ENCODE measurements at places on chromosomes 4 and X.

DNA sequence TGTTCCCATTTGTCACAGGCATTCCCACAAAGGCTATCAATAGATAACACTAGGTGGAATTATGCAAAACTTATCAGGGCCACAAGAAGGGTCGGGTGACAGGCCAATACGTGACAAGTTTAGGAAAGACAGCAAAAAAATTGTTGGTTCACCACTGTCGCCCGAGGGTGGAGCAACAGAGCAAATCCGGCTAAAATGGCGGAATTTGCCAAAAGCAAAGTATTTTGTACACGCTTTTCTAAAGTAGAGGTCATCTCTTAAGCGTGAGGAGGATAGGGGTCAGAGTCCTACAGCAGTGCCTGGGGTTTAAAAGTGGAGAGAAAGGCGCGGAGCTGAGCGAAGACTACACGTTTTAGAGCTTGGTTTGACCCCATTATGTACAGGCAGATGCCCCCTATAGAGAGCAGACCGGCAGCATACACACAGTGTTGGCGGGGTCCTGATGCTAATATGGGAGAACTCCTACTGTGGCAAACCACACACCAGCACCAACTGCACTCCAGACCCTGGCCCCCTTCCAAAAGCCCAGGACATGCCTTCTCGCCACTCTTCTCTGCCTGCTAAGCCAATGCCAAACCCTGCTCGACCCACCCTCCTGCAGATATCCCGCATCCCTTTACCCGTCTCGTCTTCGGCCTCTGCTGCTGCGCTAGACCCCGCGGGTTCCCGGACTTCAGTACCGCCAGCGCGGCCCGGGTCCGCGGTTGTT, 733 bp downstream of the CCNA2 start:
- DNase-seq: peak; percentile 7

DNA sequence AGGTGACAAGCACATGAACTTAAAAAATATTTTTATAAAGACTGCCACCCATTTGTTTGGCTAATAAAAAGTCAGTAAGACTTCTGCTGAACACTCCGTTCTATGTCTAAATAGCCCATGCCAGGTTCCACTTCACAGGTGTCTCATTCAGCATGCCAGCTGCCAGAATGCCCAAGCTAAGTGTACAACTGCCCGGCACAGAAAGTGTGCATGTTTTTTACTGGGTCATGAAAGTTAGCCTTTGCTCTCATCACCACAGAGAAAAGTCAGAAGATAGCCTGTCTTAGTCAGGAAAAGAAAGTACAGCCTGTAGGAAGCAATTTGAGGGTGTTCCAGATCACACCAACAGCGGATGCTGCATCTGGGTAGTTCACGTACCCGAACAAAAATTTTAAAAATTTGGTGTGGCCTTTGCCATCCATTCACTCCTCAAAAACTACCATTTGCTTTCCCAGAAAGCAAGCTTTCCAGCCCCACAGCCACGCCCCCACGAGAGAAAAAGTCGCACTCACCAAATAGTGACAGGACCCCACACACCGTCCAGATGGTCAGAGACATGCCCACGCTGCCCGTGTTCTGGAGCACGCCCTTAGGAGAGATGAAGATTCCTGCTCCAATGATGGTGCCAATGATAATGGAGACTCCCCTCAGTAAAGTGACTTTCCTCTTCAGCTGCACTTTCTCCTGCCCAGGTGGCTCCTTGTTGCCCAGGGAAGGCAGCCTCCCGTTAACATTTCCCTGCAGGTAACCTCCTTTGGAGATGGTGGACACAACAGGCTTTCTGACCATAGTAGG, 671 bp downstream of the SLC7A11 start:
- no peak for DNase-seq

- DNase-seq: no peak
Observed at GRCh38 chr4:169225812-169226211, 44.9 kb downstream of the SH3RF1 start.

DNA sequence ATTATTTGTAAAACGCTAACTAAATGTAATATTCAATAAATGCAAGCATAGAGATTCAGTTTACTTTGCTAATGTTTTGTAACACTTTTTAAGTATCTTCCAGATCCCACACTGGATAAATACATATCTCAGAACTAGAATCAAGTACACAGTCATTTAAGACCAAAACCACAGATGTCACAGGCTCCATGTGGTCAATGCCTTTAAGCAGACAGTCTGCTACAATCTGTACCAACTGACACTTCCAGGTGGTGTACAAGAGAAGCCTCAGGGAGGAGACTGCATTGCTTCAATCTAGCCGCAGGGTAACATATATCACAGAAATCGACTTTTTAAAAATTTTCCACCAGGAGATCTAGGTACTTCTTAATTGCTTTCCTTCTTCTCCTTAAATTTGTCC, 229.6 kb upstream of the DIAPH2 start:
- DNase-seq: no peak

DNA sequence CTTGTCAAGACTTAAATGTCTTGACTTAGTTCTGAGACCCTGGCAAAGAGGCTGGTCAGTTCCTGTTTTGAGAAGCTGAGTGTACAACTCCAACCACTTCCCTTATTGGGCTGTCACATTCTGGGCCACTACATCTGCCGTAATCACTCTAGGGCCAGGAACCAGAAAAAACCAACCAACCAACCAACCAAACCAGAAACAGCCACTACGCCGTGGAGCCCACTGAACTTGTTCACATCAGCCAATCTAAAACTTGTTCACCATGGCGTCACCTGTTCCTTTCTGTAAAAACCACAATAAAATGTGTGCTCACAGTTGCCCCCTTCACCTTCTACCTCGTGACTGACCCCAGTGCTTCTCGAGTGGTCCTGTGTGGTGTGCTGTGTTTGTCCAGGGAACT, 107.3 kb downstream of the JADE1 start:
- no peak for DNase-seq

GRCh38 chr4:53137468-53137867, 228.4 kb downstream of the SCFD2 start:
- no peak for DNase-seq

DNA sequence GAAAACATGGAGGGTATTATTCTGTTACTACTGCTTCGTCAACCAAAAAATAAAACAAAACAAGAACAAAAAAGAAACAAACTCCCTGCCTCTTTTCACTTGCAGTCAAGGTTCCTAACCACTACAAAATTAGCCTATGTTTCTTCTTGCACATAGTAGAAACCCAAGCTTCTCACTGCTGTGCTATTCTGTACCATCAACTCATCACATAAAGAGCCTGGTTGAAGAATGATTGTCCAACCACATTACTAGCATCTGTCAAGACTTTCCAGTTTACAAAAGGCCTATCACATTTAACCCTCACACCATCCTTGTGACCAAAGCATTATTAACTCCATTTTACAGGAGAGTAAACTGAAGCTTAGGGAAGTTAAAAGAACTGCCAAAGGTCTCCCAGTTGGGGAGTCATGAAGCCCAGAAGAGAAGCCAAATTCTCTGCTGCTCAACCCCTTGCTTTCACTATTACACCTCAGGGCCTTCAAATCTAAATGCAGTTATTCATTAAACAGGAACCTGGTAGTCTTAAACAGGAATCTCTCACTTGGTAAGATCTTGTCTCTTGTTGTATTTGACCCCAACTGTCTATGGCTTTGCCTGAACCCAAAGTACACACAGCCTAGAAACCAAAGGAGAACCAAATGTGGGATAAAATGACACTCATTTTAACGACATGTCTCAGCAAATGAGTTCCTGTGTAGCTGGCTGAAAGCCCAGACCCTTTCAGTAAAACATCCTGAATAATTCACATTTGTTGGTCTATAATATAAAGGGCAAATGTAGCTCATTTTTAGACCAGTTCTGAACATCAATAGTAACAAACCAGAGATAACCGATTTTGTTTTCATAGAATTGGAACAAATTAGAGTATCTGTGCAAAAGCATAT, 8.6 kb downstream of the F9 start:
- no peak for DNase-seq

DNA sequence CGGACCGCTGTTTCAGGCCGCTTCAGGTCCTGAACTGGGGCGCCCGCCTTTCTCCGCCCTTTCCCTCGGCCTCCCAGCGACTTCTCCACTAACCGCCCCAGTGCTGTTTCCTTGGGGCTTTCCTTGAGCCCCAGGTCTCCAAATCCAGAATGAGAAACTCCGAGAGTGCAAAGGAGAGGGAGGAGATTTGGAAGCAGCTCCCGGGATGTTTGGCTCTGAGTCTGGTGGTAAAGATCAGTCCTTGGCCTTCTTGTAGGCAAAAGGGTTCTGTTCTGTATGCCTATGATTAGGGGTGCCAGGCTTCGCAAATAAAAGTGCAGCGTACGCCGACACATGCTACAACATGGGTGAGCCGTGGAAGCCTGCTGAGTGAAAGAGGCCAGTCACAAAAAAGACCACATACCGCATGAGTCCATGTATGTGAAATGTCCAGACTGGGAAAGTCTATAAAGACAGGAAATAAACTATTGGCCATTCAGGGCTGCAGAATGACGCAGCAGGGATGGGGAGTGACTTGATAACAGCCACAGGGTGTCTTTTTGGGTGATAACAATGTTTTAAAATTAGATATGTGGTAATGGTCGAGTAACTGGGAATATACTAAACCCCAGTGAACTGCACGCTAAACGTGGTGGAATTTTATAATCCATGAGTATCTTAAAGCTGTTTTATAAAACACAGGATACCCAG, 99.8 kb downstream of the TRAPPC11 start:
- DNase-seq: no peak

- DNase-seq: no peak
Observed at GRCh38 chr4:137495578-137495977, 36.7 kb downstream of the PCDH18 start.

DNA sequence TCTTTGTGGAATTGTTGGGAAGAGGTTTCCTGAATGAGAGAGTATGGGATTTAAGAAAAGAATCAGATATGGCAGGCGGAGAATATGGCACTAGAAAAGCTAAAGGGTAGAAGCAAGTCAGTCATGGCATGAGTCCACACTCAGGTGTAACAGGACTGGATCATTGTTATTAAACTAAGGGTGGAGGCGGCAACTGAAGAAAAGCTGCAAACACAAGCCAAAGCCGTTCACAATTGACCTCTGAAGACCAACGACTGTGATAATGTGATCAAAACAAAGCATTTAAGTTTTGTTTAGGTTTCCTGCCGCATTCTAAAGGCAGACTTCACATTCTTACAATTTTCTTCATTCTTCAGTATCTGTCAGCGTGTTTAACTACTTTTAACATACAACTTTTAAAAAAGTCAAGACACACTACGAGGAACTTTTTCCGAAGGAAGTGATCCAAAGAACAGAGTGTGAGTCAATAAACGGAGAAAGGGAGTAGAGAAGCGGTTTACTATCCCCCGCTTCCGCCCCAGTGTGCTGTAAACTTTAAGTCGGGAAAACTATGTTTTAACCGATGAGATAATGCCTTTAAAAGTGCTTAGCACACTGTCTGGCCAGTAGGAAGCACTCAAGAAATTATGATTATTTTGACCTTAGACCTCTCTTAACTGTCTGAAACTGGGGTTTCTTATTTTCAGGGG, 909 bp upstream of the SLAIN2 start:
- no peak for DNase-seq

DNA sequence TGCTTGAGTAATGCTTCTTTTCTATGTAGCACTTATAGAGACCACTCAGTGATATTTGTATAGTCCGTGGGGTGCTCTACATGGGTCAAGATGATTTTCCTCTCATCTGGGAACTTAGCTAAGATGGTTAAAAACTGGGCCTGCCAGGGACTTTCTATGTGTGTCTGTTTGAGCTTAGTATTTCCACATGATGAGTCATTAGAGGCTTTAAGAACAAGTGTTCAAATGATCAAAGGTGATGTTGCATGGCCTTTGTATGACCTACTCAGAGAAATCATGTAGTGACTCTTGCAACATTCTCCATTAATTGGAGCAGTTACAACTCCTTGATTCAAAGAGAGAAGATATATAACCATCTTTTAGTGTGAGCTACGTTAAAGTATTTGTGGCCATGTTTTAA, 1480.5 kb upstream of the IGFBP7 start:
- DNase-seq: no peak

DNA sequence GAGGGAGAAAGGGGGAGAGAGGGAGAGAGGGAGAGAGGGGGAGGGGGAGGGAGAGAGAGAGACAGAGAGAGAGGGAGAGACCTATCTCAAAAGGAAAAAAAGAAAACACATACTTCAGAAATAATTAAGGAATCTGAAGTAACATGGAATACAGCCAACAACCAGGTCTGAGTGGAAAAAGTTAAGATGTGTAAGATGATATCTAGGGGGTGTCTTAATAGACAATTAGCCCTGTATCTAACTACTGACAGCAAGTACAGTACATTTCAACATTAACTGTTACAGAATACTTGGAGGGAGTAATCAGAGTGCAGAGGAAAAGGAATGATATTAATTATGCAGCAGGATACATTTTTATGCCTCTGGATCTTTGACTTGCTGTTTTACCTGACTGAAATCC, 22.4 kb downstream of the NUP54 start:
- DNase-seq: no peak

- no peak for DNase-seq
Observed at GRCh38 chrX:154033848-154034247, 14.1 kb upstream of the IRAK1 start.

- peak; percentile 13 for DNase-seq
Observed at GRCh38 chr4:153785910-153786721, 2.8 kb downstream of the SFRP2 start.

DNA sequence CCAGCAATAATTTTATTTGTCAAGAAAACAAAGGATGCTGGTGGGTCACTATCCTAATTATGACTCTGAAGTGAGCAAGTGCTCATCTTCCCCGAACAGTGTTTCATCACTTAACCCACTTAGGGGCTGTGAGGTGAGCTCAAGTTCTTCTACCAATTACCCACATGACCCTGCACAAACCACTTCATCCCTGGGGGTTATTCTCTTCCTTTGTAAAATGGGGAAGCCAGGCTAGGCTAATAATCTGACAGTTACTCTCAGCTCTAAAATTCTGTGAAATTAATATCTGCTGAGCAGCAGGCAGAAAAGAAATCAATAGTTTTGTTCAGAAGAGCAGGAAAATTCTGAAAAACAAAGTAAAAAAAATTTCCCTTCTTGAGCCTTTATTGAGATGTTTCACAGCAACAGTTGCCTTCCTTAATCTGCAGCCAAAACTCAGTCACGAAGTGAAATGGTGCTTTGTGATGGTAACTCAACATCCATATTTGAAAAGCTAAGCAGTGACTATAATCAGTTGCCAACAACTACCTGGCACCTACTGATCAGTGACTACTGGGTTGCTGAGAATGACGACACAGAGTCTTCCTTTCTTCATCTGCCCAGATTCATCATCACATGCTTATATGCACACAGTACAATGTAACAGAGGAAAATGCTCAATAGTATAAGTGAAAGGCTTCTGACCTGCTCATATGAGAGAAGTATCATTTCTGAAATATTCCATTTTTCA, 24.1 kb downstream of the ATP8A1 start:
- no peak for DNase-seq

GRCh38 chr4:25144870-25145481, 15.3 kb downstream of the SEPSECS start:
- no peak for DNase-seq
